ENCODE measurements at places on chromosomes 5 and 9. TPM values are rescaled to one million over a fixed set of nuclear protein-coding genes. Genes with fewer than 3 reads are reported as not detected.
A peak's percentile ranks its signal among the peaks of the same experiment; 100 is the strongest.

DNA sequence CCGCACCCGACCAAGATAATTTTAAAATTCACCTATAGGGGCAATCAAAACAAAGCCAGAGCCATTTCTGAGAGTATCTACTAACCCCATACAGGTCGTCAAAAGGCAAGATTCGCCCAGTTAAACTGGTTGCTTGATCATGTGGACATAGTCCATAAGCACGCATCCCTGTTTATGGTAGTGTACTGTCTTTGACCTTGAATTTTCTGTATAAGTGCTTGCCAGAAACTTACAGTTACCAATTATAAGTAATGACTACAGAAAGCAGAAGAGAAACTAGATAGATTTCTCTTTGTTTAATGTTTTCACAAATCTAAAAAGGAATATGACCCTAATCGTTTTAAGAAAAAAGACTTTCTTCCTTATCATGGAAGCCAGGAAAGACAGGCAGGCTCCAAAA is 25.6 kb downstream of the SLC31A1 start:
- DNase-seq: no peak

DNA sequence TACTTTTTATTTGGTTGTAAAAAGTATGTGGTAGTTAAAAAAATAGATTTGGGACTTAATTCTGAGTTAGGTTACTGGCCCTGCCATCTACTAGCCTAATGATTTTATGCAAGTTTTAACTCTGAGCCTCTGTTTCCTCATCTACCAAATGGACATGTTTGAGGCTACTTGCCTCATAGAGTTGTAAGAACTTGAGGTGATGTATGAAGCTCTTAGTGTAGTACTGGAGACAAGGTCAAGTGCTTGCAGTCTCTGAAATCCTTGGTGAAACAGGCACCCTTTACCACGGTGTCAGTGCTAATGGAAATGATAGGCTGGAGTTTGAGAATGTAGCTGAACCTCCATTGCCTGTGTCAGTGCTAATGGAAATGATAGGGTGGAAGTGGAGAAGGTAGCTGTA is 15.3 kb downstream of the GPR107 start:
- no peak for DNase-seq

- no peak for DNase-seq
These were observed 47.9 kb upstream of the RARS1 start for GRCh38 chr5:168438349-168438748.

DNA sequence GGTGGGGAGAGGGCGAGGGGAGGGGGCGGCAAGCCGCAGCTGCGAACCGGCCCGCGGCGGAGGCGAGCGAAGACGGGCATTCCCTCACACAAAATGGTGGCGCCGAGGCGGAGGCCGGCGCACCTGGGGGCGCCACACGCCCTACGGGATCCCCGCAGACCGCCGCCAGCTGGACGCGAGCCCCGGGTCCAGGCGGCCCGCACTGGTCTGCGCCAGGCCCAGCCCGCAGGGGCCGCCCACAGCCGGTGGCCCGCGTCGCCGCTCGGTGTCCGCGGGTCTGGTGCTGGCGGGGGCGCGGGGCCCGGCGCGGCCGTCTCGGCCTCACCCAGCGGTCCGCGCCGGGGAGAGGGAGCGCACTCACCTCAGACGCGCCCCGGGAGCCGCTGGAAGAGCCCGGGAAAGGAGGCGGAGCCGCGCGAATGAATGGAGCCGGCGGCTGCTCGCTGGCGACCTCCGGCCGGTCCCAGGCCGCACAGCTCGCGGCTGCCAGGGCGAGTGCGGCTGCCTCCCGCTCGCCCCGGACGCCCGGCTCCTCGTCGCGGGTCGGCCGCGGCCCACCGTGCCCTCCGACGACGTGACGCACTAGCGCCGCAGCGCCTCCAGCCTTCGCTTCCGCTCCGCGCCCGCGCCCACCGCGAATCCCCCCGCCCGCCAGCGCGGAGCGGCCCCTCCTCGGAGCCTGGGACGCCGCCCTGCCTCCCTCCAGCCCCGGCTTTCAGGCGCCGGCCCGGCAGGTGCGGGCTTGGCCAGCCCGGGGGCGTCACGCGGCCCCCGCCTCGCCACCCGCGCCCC is at the start of gene FAM169A:
FAM169A (minus strand) TSS at position 584 of the 792 bp plus-strand sequence. CDS start 24,711 bp downstream, outside the sequence.
- peak; percentile 42 for DNase-seq

DNA sequence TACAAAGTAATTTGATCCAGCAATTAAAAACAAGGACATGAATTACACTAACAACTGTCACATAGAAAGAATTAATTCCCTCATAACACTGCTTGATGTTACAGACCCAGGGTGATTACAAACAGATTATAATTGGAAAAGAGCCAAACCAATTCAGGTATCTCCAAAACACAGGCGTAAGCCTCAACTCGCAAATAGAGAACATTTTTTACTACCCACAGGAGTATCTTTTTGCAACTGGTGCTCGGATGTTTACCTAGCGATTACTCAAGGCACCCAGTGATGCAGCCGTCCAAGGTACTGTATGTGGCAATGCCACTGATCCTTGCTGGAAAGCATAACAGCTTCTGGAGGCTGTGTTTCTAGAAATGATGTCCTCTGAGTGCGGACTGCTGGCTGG is 386.1 kb upstream of the KIF2A start:
- DNase-seq: no peak

- DNase-seq: no peak
These were observed 80.1 kb downstream of the MTREX start for GRCh38 chr5:55387865-55388264.

- no peak for DNase-seq
These were observed 124.9 kb downstream of the FGF1 start for GRCh38 chr5:142561029-142561428.

SCGB3A2 gene
- total RNA-seq: not detected

DNA sequence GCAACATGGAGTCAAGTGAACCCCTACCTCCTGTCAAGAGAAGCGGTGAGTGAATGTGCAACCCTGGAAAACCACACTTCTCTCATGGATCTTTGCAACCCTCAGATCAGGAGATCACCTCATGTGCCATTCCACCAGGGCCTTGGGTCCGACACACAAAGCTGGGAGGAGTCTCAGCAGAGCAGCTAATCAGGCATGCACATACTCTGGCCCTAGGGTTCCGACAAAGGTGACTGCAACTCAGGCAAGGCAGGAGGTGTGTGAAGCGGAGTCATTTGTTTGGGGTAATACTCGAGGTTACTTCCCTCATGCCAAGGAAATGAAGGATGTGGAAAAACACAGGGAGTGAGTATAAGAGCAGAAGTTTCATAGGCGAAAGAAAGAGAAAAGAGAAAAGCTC is 96.1 kb downstream of the GABRG2 start:
- no peak for DNase-seq

GRCh38 chr9:99305124-99305523 is 83.0 kb downstream of the SEC61B start:
- DNase-seq: no peak

- DNase-seq: no peak
These were observed 39.8 kb upstream of the ACO1 start for GRCh38 chr9:32344551-32345182.

DNA sequence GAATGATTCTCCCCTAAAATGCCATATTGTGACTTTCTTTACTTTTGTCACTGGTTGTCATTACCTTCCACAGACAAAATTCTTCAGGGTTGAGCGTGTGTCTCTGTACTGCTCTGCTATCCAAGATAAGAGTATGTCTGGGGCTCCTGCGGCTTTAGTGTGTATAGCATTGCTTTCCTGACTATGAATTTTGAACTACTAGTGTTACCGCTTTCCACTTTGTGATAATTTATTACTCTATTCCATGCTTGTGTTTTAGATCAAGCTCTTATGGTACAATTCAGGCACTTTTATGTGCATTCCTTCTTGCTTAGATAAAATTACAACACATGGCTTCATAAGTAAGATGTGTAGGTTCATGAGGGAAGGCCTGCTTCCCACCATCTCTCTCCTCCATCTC is 51.5 kb upstream of the MEF2C start:
- no peak for DNase-seq

- peak; percentile 75 for DNase-seq
These were observed 51.2 kb downstream of the USP20 start for GRCh38 chr9:129886226-129887174.

GRCh38 chr5:9423571-9423970 is 122.3 kb downstream of the SEMA5A start:
- DNase-seq: no peak

GRCh38 chr5:1930880-1931603 is 48.3 kb upstream of the IRX4 start:
- DNase-seq: no peak

DNA sequence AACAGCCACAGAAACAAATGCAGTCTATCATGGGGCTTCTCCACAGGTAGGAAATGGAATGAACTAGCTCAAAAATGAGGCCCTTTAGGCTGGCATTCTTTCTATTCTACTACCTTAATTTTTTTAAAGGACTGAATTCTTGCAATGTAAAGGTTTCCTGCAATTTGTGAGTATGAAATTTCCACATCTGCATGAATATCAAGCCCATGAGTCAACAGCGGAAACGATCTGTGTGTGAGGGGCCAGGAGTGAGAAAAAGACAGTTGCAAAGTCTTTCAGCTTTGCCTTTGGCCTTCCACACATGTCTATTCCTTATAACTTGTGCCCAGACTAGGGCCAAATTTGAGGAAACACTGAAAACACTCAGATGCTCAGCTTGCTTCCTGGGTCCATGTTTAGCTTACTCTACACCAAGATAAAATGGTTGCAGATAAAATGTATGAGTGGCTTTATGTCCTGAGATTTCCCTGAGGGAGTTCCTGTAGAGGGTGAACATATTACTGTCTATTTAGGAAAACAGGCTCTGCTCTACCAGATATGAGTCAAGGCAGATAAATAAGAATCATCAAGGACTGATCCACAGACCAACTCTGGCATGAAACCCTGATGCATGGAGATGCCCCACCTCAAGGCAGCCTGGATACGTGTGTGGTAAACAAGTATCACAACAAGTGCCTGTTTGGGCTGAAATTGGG is 46.5 kb downstream of the RETREG1 start:
- no peak for DNase-seq

DNA sequence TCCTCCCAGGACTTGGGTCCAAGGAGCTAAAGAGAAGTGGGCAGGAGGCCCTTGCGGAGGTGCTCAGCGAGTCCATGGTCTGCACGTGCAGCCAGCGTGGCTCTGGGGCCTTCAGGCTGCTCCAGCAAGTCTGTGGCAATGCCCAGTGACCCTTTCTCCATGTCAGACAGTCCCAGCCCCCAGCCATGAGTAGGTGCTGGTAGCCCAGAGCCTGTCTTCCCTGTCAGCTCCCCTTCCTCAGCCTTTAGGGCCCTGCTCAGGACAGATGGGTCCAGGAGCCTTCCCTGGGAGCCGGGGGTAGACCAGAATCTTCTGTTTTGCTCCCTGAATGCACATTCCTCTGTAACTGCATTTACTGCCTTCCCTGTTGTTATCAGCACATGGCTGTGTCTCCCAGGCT is 147.2 kb upstream of the IRX2 start:
- DNase-seq: no peak

- no peak for DNase-seq
These were observed 1.9 kb downstream of the LRRC26 start for GRCh38 chr9:137167747-137168572.

- no peak for DNase-seq
These were observed 52.0 kb downstream of the GOLM1 start for GRCh38 chr9:86047361-86047760.

DNA sequence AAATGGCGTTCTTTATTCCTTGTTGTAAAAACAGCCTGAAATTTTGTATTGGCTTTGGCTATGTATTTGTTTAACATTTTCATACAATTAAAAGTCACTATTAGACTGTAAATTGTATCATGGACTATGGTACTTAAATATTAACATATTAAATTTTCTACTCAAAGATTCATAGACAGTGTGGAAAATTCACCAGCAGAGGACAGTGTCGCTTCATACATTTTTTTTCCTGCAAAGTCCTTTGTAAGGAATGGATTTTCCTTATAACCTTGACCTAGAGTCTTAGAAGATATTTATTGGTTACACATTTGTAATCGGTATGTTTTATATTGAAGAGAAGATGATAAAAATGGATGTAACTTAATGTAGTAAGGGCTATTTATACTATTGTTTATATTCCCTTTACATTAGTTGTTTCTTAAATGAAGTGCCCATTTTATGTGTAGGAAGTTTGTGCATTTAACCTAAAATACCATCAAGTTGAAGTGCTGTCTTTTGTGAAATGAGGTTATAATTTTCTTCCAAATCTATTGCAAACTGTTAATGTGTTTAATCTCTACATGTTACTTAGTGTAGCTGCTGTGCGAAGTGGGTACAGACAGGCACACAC is 150.1 kb downstream of the KDM4C start:
- no peak for DNase-seq

GRCh38 chr9:6351737-6352136 is 23.6 kb downstream of the TPD52L3 start:
- DNase-seq: no peak

DNA sequence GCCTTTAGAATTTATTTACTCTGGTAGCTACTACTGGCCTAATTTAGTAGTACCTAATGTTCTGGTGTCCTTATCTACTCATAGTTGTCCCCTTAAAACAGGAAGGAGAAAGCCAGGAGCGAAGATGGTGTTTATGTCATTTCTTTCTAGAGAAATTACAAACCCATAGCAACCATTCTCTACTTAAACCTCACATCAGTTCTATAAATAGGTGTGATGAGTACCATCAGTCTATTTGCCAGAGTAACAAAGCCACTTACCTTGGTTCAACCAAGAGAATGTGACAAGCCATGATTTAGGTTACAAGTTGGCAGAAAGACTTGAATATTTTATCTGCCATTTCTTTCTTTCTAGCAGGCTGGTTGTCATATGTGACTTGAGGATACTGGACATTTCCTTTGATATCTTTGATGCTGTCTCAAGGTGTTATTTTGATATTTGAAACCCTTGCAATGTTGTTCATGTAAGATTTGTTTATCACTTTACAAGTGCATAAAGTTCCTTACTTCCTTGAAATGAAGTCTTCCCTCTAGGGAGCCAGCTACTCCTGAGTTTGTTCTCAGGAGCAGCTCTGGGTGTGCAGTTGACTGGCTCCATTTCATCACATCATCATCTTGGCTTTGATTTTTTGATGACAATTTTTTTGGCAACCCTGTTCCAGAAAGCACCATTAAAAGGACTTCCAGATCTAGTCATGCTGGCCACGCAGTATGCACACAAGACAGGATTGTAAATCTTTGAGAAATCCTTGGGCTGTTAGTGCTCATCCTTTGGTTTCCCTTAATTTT is 286.8 kb downstream of the ARHGAP26 start:
- no peak for DNase-seq

CNTNAP3 gene
- total RNA-seq: not detected

GRCh38 chr5:116655431-116655830 is 80.8 kb upstream of the SEMA6A start:
- no peak for DNase-seq

RASEF gene
- not detected for total RNA-seq

DNA sequence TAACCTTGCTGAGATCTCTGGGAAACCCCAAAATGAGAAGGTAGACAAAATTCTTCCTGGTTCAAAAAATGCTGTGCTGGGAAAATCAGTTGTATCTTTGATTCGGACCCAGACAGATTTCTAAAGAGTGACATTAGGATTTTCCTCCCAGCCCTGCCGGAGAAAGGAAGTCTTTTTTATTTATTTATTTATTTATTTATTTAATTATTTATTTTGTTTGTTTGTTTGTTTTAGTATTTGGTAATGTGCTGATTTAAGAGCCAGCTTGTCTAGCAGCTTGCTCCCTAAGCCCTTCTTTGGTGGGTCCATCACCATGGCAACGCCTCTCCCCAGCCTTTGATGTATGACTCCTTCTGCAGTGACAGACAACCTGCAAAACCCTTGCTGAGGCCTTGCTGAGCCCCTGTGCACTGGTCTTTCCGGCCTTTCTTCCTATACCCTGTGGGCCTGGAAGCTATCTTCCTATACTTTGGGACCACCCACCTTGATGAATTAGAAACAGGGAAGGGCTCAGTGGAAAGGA is 60.6 kb upstream of the AFAP1L1 start:
- DNase-seq: no peak

All from activated CD8-positive, alpha-beta T cell treated with anti-CD3 and anti-CD28 coated beads, Interleukin-2, amount 10 ng/mL, durations not matched to agents 7 days and 5 days (primary cell).